ENCODE measurements at places on chromosomes 2 and 18.

DNA sequence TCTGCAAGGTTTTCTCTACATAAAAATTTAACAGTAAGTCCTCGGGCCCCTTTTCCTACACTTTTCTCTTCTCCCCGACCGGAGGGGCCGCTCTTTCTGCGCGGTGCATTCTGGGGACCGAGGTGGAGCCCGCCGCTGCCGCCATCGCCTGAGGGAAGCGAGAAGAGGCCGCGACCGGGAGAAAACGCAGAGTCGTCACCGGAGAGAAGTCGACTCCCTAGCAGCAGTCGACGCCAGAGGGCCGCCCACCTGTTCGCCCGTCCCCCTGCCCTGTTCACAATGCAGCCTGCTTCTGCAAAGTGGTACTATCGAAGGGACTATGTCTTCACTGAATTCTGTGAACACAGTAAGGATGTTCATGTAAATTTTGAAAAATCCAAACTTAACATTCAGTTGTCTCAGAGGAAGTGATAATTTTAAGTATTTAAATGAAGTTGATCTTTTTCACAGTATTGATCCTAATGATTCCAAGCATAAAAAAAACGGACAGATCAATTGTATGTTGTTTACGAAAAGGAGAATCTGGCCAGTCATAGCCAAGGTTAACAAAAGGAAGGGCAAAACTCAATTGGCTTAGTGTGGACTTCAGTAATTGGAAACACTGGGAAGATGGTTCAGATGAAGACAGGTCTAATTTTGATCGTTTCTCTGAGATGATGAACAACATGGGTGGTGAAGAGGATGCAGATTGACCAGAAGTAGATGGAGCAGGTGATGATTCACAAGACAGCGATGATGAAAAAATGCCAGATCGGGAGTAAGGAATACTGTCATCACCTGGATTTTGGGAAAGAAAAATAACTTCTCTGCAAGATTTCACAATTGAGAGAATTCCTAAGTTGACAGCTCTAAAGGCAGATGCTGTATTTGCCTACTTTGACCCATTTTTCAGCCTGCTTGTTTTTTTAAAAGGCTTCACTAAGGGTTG is 55.8 kb downstream of the ASXL2 start:
- DNase-seq = peak; percentile 35

DNA sequence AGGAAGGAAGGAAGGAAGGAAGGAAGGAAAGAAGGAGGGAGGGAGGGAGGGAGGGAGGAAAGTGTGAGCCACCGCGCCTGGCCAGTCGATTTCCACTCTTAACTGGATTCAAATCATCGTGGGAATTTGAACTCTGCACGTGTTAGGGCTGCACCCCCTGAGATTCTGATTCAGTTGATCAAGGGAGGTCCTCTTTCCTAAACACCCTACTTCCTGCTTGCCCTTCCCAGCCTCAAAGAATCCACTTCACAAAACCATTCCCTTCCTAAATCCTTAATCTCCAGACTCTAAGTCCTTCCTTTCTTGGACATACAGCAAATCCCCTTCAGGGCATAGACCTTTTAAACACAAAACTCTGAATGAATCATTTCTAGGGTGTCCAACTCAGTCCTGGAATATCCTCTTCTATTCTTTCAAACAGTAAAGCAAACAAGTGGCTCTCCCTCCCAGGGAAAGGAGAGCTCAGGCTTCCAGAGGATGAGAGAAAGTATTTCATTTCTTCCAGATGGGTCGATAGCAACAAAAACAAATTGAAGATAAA is 68.2 kb upstream of the MBOAT2 start:
- no peak for DNase-seq

- no peak for DNase-seq
These were observed 928 bp downstream of the NAGK start for GRCh38 chr2:71069376-71069775.

GRCh38 chr18:79902640-79903039 is 48.8 kb downstream of the SLC66A2 start:
- DNase-seq = no peak

GRCh38 chr2:150690870-150691269 is 203.4 kb upstream of the RND3 start:
- DNase-seq = no peak

DNA sequence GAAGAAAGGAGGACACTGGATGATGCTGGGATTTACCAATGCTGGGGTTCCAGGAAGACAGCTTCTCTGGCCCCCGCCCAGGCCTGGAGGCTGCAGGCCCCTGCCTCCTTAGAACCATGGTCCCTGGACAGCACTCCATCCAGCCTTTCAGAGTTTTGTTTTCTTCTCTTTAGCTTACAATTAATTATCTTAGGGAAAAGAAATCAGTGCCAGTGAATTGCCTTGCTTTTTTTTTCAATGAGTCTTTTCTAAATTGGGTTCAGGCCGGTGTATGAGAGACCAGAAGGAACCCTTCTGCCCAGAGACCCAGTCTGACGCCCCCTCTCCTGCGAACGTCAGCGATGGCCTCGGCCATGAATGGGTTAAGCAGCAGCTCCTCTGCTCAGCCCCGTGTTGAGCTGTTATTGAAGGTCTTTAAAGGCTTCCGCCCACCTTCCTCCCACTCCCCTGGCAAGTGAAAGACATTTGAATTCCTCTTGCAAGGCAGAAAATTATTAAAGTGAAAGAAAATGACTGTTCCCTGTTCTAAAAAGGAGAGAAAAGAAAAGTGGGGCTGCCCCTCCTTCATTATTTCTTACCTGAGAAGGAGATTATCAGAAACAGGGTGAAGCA is 65.7 kb upstream of the CHMP1B start:
- DNase-seq = no peak

DNA sequence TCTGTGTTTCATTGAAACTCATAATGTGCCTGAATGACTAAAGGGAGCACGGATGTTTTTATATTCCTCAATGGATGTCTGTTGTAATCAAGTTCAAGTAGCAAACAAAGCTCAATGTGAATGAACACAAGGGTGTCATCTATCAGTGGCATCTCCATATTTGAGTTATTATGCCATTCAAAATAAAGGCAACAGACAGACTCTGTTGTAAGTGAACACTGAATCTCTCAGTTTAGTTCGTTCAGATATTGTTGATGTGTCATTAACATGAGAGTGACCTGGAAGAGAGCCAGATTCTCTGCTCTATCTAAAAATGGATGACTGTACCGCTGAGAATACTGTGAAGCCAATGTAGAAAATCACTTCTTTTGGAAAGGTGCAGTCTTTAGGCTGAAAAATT is 118.7 kb downstream of the NUP35 start:
- DNase-seq = no peak

DNA sequence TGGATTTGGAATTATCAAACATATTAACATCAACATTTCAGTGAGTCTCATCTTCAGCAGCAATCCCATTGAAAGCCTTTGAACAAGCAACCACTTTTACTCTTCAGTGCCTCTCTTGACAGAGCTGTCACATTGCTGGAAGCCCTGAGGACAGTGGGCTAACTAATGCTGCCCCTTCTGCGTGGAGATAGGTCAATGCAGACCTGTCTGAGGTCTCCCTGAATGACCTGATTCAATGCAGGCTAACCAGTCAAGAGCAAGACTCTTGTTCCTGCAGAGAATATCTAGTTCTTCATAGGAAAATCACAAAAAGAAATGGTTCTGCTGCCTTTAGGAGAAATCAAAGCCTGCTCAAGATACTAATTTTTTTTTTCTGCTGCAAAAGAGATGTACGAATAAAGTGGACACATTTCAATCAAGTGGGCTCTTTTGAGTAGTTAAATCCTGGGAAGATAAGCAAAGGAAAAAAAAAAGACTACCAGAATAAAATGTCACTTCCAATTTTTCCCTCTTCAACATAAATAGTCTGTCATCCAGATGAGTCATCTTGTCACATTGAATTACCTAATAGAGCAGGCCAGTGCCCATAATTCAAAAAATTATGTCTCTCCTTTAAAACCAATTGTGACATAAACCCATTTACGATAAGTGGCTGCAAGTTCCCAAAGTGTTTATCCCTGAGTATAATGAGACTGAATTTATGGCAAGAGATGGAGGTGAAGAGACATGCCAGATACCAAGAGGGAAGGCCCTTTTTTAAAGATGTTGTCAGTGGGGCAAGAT is 1269.0 kb upstream of the DDX18 start:
- DNase-seq = no peak

DNA sequence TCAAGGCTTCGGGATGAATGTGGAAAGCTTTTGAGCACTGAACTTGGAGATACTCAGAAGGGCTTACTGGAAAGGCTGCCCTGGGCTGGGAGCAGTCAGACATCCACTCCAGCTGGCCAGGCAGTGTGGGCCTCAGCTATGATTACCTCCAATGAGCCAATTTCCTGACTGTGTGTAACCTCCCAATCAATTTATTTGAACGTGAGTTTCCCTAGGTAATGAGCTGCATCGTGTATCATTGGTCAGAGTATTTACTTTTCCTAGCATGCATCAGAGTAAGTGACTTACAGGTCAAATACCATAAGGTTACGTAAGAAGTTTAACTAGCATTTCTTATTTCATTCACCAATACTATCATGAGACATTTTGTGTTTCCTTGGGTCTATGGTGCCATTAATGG is 11.0 kb upstream of the CTAGE1 start:
- no peak for DNase-seq

DNA sequence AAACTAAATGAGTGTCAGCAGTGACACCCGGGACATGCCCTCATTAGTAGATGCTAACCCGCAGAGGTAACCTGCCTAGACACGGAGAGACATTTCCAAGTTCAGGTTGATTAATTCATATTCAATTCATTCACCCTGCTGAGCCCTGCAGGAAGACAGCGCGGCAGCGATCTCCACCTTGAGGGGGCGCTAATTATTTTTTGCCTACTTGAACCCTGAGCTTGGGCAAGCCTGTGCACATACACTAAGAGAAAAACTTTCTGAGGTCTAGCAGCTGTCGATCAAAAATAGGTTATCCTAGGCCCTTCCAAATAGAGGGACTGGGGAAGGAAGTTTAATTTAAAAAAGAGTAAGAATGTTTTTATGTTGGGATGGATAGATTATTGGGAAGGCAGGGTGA is 1.3 kb upstream of the LYPD6 start:
- no peak for DNase-seq

- no peak for DNase-seq
These were observed 274.8 kb downstream of the AGAP1 start for GRCh38 chr2:235768606-235769005.

DNA sequence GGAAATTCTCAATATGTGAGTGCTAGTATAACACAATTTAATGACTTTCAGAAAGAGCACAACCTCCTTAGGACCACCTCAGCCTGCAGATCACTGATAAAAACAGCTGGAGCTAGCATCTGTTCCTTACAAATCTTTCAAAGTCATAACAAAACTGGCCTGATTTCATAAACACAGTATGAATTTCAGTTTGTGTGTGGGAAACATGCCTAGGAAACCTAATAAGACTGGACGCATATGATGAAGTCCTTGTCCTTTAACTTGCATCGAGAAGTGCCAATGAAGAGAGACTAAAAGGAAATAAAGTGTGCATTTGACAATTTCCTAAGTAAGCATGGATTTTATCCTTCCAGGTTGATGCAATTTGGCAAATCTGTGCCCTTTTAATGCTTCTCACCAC is 74.1 kb upstream of the KLHL14 start:
- DNase-seq = no peak

DNA sequence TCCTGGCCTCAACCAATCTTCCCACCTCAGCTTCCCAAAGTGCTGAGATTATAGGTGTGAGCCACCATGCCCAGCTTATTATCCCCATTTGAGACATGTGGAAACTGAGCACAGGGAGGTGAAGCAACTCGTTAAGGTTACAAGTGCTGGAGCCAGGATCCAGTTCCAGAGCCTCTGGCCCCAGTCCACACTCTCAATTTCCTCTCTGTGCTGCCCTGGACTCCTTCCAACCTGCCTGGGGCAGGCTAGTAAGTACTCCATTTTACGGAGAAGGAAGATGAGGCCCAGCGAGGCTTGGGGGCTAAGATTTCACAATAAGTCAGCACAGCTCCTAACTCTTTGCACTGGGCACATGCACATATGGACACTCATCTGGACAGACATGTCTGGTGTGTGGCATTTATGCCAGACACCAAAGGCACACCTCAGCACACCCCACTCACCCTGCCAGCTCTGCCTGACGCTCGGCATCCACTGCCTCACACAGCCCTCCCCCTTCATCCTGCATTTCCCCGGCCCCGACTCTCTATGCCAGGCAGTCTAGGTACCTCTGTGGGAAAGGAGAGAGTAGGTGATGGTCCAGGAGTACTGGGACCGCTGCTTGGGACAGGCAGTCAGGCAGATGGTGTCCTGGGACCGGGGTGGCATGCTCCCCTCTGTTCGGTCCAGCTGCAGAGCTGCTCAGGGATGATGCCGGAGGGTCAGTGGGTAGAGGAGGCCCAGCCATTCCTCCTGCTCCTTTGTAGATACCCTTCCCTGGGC is 20.5 kb downstream of the CFAP65 start:
- DNase-seq = no peak

DNA sequence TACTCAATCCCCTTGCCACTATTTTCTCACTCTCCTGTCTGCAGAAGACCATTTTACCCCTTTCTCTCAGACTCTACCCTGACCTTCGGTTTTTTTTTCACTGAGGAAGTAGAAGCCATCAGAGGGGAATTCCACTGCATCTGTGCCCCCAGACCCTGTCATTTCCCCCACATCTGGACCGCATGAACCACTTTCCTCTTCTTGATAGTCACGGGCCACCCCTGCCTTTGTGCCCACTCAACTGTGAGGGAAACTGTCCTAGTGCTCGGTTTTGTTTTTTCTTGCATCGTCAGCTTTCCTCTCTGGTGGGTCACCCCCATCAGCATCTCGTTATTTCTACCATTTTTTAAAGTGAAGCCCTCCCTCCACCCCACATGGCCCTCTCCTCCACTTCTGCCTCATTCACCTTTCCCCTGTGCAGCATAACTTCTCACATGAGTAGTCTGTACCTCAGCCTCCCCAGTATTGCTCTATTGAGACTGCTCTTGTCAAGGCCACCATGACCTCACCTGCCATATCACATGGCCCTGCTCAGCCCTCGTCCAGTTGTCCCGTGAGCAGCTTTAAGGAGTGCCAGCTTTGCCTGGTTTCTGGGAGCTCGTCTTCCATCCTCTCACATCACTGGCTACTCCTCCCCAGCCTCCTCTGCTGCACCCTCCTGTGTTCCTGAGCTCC is 32.4 kb downstream of the TMEM87B start:
- no peak for DNase-seq

All from activated CD8-positive, alpha-beta memory T cell treated with anti-CD3 and anti-CD28 coated beads for 1 hour (primary cell).